ENCODE measurements at places on chromosomes 5 and 9. TPM values are rescaled to one million over a fixed set of nuclear protein-coding genes. Genes with fewer than 3 reads are reported as not detected.

- no peaks in the 10 kb centered on the region for H3K27me3 ChIP-seq
- H3K27ac ChIP-seq: peak overlapping the region; percentile 2
- peaks cover 10% of the 10 kb centered on the region for H3K4me1 ChIP-seq
- no peak overlapping the region for H3K4me3 ChIP-seq
- no peaks in the 10 kb centered on the region for H3K36me3 ChIP-seq
- DNase-seq: peak; percentile 79
Measured at GRCh38 chr9:20618361-20618802, 3.9 kb downstream of the MLLT3 start.

DNA sequence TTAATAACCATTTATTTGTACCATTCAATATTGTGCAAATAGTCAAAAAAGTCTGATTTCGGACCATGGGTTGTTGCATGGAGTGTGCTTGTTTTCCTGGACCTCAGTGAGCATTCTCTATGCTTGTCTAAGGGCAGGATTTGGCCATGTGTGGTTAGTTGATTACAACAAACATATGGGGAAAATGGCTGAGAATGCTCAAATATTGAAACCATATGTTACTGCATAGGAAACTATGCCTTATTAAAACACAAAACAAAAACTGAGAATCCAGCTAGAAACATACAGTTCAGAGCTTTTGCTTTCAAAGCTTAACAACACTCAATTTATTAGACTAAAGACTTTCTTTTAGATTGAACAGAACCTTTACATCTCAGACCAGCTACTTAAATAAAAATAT is 928.3 kb downstream of the NR2F1-AS1 start:
- no peaks in the 10 kb centered on the region for H3K4me1 ChIP-seq
- no peak for DNase-seq
- no peaks in the 10 kb centered on the region for H3K27me3 ChIP-seq
- no peak overlapping the region for H3K27ac ChIP-seq
- no peak overlapping the region for H3K4me3 ChIP-seq
- no peaks in the 10 kb centered on the region for H3K36me3 ChIP-seq

DNA sequence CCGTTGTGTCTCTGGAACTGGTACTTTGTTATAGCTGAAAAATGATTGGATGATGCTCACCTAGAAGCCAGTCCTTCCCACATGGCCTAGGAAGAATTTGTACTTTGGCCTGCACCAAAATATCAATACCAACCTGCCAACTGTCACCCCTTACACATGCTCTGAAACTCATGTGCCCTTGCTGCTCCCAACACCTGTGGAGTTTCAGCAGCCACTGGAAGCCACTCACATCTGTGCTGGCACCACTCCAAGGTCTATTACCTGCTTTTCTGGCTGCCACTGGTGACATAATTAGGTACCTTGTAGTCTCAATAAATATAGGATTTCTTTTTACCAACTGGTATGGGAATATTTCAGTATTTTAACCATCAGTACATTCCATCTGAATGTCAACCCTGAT is 363.6 kb downstream of the SH3GL2 start:
- no peak for DNase-seq
- H3K4me1 ChIP-seq: no peaks in the 10 kb centered on the region
- no peaks in the 10 kb centered on the region for H3K36me3 ChIP-seq
- H3K27me3 ChIP-seq: no peaks in the 10 kb centered on the region

DNA sequence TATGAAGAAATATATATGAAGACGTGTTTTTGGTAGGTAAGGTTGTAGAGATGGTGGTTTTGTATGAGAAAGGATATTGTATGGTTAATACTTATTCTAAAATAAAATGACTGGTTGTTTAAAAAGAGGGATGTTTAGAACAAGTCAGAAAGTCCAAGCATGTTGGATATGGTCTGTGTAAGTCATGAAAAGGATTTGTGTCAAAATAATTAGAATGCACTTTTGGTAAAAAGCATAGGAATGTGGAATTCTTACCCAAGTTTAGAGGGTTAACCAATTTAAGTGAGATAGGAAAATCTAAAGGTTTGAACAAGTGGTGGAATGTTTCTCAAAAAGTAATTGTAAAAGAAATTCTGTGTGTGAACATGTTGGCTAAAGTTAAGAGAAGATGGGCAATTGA is 1556.5 kb upstream of the C9orf72 start:
- no peaks in the 10 kb centered on the region for H3K4me1 ChIP-seq
- no peak for DNase-seq
- no peak overlapping the region for H3K27ac ChIP-seq
- H3K36me3 ChIP-seq: no peaks in the 10 kb centered on the region
- no peak overlapping the region for H3K4me3 ChIP-seq

- peaks cover 34% of the 10 kb centered on the region for H3K4me1 ChIP-seq
- H3K27ac ChIP-seq: peak overlapping the region; percentile 61
- no peaks in the 10 kb centered on the region for H3K36me3 ChIP-seq
- peak; percentile 60 for DNase-seq
- no peaks in the 10 kb centered on the region for H3K27me3 ChIP-seq
- H3K4me3 ChIP-seq: no peak overlapping the region
Measured at GRCh38 chr9:129557192-129558036, 63.5 kb downstream of the C9orf50 start.

- no peaks in the 10 kb centered on the region for H3K27me3 ChIP-seq
- DNase-seq: peak; percentile 94
- no peaks in the 10 kb centered on the region for H3K36me3 ChIP-seq
- H3K27ac ChIP-seq: peak overlapping the region; percentile 94
Measured at GRCh38 chr9:89999534-90000370, 394.9 kb downstream of the GADD45G start.

GRCh38 chr9:76610011-76610352 is 151.0 kb downstream of the GCNT1 start:
- H3K36me3 ChIP-seq: no peaks in the 10 kb centered on the region
- H3K27ac ChIP-seq: no peak overlapping the region
- peaks cover 12% of the 10 kb centered on the region for H3K4me1 ChIP-seq
- peak; percentile 58 for DNase-seq
- H3K27me3 ChIP-seq: no peaks in the 10 kb centered on the region

DNA sequence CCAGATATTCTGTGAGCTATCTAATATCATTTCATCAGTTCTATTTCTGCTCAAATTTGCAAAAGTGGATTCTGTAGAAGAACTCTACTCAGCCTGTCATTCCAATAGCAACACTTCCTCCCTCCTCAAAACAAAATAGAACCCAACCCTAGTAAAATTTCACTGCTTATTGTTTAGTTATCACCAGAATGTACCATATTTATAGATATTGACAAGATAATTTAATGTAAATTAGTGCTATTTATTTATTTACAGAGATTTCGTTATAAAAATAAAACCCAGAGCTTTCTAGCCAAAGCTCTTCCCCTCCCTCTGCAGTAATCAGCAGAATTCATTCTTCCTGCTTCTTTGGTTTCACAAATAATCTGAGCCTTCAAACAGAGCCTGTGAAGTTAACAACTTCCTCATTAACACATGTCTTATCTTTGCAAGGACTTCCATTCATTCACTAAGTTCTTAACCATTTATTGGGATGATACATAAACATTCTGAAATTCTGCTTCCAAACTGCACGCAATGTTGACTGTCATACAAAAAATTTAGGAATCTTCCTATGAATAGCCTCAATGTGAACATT is 73.7 kb upstream of the PJA2 start:
- H3K27ac ChIP-seq: no peak overlapping the region
- H3K27me3 ChIP-seq: no peaks in the 10 kb centered on the region
- peaks cover 10% of the 10 kb centered on the region for H3K4me1 ChIP-seq
- no peaks in the 10 kb centered on the region for H3K36me3 ChIP-seq

- H3K27me3 ChIP-seq: no peaks in the 10 kb centered on the region
- no peaks in the 10 kb centered on the region for H3K4me1 ChIP-seq
- no peaks in the 10 kb centered on the region for H3K36me3 ChIP-seq
- H3K4me3 ChIP-seq: no peak overlapping the region
- DNase-seq: no peak
- no peak overlapping the region for H3K27ac ChIP-seq
Measured at GRCh38 chr9:16996901-16997491, 126.5 kb upstream of the BNC2 start.

- H3K36me3 ChIP-seq: no peaks in the 10 kb centered on the region
- H3K27ac ChIP-seq: no peak overlapping the region
- no peaks in the 10 kb centered on the region for H3K27me3 ChIP-seq
Measured at GRCh38 chr5:126267438-126267837, 155.8 kb upstream of the GRAMD2B start.

- no peaks in the 10 kb centered on the region for H3K27me3 ChIP-seq
- H3K36me3 ChIP-seq: no peaks in the 10 kb centered on the region
- no peak overlapping the region for H3K4me3 ChIP-seq
- no peak overlapping the region for H3K27ac ChIP-seq
- no peak for DNase-seq
Measured at GRCh38 chr5:169100735-169101075, 200.2 kb downstream of the SLIT3 start.

DNA sequence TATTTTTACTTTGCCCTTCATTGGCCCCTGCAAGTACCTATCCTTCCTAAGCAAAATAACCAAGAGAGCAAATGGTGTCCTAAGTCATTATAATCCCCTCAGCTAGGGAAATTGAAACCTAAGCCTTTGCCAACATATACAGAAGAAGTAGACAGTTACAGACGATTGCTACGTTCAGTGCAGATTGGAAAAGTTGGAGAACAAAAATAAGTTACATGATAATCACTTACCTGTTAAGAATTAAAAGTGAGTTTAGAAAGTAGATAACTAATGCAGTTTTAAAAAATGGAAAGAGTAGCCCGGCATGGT is 244.8 kb downstream of the MPDZ start:
- no peaks in the 10 kb centered on the region for H3K36me3 ChIP-seq
- H3K4me3 ChIP-seq: no peak overlapping the region
- no peak for DNase-seq
- H3K27me3 ChIP-seq: no peaks in the 10 kb centered on the region
- H3K27ac ChIP-seq: no peak overlapping the region
- H3K4me1 ChIP-seq: peaks cover 17% of the 10 kb centered on the region

- H3K4me3 ChIP-seq: no peak overlapping the region
- no peaks in the 10 kb centered on the region for H3K27me3 ChIP-seq
- no peak overlapping the region for H3K27ac ChIP-seq
- no peaks in the 10 kb centered on the region for H3K4me1 ChIP-seq
- no peaks in the 10 kb centered on the region for H3K36me3 ChIP-seq
- no peak for DNase-seq
Measured at GRCh38 chr9:103730866-103731265, 363.2 kb upstream of the SMC2 start.

RAD50 gene
- total RNA-seq: 42.5 TPM

ARSI gene
- not detected for total RNA-seq

SLC46A2 gene
- total RNA-seq: not detected

PRRX2 gene
- not detected for total RNA-seq

PTPRD gene
- 4.3 TPM for total RNA-seq

ZNF483 gene
- 8.6 TPM for total RNA-seq
